ENCODE measurements at places on chromosomes 16 and 17.

DNA sequence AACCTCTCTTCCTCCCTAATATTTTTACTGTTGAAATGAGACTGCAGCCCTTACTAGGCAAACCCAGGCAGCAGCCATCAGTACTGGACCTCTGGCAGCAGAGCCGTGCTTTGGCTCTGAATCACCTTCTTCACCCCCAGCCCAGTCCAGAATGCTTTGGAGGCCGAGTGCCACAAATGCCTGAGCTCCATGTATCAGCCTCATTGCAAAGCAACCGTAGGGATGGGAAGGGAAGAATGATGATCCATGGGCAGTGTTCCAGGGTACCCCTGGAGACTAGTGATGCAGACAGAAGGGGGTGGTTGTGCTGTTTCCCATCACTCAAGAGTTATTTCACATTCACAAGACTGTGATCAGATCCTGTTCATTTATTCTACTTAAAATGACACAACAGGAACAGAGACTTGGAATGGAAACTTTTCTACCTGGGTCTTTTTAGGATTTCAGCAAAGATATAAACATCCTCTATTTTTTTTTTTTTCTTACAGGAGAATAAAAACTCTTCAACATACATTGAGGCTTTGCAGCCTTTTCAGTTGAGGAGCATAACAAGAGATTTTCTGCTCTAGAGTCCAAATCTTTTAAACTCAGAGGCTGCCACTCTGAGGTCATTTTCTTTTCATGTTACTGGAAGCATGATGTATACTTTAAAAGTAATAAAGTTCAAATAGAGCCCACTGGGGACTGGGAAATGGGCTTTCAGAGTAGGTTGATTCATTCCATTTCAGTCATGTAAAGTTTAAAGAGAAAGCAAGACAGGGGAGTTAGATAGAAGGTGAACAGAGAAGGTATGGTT lies 138.3 kb downstream of the KCNJ2 start:
- DNase-seq = no peak

DNA sequence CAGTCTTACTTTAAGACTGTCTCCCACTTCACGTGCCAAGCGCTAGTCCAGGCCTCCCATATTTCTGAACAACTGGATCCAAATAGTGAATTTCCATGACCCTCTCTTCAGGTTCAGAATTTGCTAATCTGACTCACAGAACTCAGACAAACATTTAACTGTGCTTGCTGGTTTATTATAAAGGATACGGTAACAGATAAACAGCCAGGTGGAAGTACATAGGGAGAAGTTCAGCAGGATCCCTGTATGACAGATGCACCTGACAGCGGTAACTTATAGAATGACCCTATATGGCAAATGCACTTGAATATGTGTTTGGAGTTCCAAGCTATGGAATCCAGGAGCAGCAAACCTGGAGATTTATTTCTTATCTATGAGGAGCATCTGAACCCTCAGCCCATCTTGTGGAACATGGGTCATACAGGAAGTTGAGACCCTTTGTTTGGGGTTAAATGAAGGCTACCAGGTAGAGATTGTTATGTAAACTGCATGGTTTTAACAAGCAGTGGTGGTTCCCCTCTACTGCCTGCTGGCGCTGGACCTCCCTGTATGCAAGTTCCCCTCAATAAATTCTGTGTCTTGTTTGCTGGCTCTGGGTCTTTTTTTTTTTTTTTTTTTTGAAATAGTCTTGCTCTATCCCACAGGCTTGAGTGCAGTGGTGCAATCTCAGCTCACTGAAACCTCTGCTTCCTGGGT lies 622.6 kb downstream of the KCNJ2 start:
- no peak for DNase-seq

DNA sequence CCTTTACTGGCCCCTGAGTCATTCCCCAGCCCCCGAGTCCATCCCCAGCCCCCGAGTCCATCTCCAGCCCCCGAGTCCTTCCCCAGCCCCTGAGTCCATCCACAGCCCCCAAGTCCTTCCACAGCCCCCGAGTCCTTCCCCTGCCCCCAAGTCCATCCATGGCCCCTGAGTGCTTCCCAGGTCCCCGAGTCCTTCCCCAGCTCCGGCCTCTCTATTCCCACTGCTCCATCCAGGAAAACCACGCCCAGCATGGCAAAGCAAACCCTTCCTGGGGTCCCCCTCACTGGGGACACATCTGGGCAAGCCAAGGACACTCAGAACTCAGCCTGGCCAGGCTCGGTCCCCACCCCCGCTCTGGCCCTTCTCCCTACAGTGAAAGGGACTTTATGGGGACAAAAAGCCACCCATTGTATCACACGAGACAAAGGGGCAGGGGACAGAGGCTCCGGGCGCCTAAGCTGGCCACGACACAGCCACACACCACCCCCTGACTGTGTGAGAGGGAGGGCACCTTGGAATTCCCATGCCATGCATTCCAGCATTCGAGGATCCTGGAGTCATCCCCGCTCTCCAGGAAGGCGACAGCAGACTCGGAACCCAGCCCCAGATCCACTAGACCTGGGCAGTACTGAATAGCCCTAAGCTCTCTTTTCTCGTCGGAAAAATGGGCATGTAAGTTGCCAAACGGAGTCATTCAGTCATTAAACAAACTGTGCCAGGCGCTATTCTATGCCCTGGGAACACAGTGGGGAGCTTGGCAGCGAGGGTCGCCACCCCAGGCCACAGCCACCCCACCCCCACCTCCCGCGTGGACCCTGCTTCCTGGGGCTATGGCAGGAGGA lies 14.0 kb downstream of the PLLP start:
- DNase-seq = no peak

DNA sequence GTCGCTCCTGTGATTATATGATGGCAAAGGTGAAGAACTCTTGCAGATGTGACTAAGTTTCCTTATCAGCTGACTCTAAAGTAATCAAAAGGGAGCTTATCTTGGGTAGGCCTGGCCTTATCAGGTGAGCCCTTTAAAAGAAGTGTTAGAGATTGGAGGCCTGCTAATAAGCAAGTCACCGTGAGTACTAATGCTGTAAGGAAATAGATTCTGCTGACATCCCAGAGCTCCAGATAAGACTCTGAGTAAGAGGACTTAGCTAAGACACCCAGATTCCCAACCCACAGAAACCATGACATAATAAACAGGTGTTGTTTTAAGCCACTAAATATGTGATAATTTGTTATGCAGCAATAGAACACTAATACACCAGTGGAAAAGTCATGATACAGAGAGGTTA lies 99.9 kb upstream of the FAM20A start:
- DNase-seq = no peak

DNA sequence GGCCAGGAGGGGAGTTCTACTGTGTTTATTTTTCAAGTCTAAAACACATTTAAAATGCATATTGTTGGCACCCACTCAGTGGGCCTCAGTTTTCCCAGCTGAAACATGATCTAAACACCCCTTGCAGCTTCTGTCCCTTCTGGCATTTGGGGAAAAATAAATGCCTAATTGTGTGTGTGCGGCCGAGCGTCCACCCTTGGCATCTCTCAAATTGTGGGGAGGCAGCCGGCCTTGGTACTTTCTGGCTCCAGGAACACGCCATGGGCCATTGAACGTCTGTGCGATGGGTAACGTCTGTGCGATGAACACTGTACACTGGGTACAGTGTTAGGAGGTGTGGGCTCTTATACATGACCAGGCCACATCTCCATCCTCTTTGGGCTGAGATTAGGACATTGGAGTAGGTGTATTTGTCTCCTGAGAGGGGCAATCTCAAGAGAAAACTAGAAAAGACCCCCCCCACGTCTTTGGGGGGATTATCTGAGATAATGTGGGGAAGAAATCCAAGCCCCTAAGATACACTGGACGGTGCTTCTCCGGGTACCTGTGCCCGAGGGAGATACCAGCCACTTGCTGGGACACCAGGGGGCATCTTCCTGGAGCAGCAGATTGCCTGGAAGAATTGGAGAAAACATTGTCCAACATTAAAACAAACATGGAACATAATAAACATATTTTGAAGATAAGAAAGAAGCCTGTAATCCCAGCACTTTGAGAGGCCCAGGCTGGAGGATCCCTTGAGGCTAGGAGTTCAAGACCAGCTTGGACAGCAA lies 54.9 kb downstream of the RAB11FIP4 start:
- no peak for DNase-seq

DNA sequence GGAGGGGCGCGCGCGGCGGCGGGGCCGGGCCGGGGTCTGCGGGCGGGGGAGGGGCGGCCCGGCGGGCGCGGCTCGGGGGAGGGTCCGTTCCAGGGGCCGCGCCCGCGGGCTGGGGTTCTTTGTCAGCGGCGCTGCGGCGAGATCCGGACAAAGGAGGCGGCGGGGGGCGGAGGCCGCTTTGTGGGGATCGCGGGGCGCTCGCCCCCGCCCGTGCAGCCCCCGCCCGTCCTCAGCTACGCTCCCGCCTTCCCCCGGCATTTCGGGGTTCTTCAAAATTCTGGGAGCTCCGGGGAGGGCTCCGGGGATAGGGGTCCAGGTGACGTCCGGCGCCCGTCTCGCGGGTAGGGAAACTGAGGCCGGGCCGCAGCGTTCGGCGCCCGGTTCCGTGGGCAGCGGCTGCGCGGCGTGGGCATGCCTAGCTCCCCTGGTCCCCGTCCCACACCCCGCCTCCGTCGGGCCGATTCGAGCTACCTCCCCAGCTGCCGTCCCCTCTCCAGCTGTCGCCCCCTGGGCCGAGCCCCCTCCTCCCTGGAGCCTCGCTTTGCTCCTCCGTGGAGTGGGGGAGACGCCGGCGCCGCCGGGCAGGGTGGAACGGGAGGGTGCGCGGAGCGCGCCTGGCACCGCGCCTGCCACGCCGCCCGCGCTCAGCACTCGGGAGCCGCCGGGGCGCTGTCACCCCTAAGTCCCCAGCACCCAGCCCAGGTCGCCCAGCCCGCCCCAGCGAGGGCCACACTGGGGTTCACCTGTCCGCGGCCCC lies 546 bp downstream of the SNN start:
- DNase-seq = no peak

- DNase-seq = no peak
Measured at GRCh38 chr16:86346034-86346433, 164.3 kb upstream of the FOXF1 start.

- no peak for DNase-seq
Measured at GRCh38 chr17:40577611-40578065, 12.4 kb upstream of the CCR7 start.

GRCh38 chr16:88783391-88784073 lies 1.5 kb downstream of the PIEZO1 start:
- no peak for DNase-seq

GRCh38 chr16:83138976-83139690 lies 512.4 kb downstream of the CDH13 start:
- no peak for DNase-seq

GRCh38 chr16:25570131-25570530 lies 121.6 kb upstream of the HS3ST4 start:
- no peak for DNase-seq

- no peak for DNase-seq
Measured at GRCh38 chr17:28524476-28525424, 18.6 kb downstream of the FOXN1 start.

DNA sequence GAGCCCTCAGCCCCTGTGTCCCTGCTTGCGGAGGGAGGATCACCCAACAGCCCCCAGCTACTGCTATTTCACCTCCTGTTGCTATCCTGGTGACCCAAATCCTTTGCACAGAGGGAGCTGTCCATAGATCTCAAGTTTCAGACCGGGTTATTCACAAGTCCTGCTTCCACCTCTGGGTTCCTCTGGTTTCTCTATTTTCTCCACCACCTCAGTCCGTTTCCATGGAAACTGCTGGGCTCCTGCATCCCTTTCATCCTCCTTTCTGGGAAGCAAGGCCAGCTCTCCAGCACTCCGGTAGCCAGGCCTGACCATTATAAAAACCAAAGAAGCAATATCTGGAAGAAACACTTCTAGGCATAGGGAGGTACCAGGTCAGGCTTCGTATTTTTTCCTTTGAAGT lies 4.8 kb upstream of the CALB2 start:
- DNase-seq = no peak

DNA sequence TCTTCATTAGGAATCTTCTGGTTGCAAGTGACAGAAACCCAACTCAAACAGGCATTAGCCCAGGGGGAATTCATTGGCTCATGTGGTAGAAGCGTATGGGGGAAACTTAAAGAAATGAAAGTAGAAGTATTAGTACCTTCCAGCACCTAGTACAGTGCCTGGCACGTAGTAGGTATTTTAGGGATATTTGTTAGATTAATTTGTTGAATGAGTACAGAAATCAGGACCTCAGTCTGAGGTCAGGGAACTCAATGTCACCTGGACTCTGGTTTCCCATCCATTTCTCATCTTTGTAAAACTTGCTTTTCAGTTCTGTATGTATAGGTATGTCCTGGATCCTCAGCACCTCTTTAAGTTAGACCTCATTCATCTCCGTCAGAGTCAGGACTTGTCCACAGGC lies 32.5 kb downstream of the TMC5 start:
- no peak for DNase-seq

DNA sequence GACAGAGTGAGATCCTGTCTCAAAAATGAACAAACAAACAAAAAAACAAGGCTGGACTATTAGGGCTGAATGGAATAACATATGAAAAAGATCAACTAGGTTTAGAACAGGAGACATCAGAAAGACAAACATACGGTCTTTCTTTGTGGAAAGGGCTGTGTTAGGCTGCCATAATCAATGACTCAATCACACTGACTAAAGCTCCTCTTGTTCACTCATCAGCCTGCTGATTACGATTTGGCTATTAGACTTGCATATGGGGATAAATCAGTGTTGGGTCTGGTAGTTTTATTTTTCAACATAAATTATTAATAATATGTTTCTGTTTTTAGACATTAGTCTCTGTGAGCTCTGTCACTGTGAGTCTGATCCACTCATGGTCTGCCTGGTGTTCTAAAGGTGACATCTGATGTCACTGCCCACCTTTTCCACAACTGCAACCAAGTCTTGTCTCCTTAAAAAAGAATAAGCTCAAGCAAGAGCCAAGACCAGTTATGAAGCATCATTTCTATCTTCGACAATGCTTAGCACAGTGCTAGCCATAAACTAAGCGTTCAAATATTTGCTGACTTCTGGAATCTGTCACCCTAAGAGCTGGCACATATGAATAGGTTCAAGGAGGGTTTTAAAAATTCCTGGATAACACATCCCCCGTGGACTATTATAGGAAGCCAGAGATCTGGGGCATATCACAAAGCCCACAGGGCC lies 10.2 kb downstream of the CFAP20 start:
- no peak for DNase-seq

- DNase-seq = no peak
Measured at GRCh38 chr16:57538235-57538721, 1.9 kb upstream of the CCDC102A start.

GRCh38 chr16:635573-636205 lies 416 bp downstream of the METTL26 start:
- no peak for DNase-seq
